ENCODE measurements at places on chromosomes 2 and 18.

DNA sequence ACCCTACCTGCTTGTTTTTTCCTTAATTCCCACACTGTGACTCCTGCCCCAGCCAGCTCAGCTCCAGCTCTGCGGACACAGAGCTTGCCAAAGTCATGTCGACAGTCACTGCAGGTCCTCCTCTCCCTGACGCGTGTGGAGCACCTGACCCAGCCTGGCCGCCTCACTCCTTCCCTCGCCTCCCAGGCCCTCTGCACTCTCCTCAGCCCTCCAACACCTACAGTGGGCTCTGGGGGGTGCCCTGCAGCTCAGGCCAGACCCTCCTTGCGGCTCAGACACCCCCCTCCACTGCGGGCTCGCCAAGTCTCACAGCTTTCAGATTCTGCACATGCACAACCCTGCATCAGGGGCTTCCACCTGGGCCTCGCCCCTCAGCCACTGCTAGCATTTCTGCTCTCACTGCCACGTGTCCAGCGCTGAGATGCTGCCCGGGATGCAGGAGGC is 68.3 kb downstream of the NDUFA10 start:
- no peak for DNase-seq

DNA sequence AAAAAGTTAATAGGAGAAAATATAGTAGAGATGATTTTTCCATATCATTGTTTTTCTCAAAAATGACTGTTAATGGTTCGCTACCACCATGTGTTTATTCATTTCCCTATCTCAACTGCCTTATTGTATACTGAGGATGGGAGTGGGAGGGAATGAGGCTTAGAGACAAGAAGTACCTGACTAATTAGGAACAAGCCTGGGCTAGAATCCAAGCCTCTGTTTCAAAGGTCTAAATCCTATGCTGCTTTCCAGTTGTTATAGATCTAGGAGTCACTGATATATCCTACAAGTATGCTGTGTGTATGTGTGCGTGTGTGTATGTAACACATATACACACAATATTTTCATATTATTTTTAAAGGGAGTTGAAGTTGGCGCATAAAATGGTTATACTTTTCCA is 465.9 kb downstream of the EPHA4 start:
- DNase-seq: no peak

DNA sequence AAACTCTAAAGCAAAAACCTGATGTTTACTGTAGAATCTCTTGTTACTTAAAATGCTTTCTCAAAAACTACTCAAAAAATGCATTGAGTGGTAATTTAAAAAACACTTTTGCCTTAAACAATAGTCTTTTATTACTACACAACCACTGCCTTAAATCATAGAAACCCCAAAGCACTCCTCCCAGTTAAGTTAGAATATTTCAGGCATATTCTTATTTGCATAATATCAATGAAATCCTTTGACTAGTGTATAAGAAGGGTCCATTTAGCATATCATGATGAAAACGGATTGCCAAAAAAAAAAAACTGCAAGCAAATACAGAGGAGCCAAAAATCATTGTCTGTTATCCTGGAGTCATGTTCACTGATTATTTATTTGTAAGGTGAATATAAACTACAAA is 119.2 kb downstream of the PTPRM start:
- no peak for DNase-seq

DNA sequence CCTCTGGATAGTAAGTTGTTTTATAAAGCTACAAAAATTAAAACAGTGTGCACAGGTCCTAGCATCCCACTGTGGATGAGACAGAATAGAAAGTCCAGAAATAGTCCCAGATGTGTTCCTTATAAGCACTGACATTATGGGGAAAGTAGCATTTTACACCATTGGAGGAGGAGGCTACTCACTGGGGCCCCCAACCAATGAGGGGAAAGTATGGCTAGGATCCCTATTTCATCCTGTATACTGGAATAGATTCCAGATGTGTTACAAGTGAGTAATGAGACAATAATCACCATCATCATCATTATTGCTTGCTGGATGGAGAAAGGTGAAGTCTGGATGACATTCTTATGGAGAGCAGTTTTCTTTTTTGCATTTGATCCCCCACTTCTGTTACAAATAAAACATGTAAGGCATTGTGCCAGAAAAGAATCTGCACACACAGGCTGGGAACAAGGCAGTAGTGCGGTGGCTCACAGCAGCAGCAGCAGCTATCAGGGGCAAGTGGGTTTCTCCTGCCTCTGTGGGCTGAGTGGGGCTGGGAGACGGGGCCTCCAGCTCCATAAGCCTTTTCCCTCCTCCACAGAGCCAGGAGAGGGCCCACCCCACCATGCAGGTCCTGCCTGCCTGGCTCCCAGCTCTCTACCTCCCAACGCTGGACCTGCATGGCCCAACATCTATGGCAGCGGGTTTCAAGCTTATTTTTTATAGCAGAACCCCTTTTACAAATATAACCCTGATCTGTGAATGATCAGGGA is 5.0 kb downstream of the ARID5A start:
- DNase-seq: no peak

DNA sequence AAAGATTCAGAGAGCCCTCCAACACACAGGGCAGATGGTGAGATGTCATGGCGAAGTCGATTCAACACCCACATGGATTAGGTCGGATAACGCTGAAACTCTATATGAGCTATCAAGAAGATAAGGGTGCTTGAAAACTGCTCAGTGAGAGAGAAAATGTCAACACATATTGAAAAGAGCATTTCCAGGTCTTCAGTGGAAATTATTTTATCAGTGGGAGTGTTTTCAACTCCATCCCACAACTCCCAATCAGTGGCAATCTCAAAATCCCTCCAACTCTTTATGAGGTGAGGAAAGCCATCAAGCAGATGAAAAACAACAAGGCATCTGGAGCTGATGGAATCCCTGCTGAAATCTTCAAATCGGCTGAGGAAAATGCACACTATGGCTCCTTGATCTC is 104.5 kb upstream of the KLHL14 start:
- no peak for DNase-seq

- DNase-seq: no peak
Measured at GRCh38 chr18:8469544-8470130, 139.6 kb upstream of the RAB12 start.

- DNase-seq: peak; percentile 82
Measured at GRCh38 chr2:208491641-208492040, 85.0 kb downstream of the PTH2R start.

DNA sequence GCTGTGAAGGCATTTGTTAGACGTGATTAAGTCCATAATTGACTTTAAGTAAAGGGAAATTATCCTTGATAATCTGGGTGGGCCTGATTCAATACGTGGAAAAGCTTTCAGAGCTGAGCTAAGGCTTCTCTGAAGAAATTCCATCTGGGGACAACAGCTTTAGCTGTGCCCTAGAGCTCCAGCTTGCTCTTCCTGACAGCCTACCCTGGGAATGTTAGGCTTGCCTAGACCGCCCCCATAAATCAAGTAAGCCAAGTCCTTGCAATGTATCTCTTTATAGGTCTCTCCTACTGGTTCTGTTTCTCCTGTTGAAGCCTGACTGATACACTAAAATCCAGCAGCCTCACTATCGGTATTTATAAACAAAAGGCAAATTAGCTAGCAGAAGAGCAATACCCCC is 160.0 kb downstream of the STK39 start:
- DNase-seq: no peak

DNA sequence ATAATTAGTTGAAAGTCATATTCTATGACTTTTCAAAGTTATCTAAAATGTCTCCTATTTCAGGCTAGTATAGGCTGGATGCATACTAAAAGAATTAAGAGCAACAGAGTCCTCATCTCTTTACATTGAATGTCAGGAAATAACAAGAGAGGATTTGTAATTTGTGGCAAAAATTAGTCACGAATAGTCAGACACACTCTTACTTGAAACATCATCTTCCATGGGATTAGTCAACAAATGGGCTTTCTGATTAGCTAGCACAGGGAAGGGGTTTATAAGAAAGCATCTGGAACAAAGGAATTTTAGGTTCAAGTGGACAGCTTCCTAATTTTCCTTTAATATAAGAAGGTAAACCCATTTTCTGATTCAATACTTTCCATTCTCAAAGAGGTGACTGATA is 330.3 kb upstream of the MEX3C start:
- DNase-seq: no peak

GRCh38 chr2:132400901-132401240 is 15.7 kb upstream of the GPR39 start:
- no peak for DNase-seq

DNA sequence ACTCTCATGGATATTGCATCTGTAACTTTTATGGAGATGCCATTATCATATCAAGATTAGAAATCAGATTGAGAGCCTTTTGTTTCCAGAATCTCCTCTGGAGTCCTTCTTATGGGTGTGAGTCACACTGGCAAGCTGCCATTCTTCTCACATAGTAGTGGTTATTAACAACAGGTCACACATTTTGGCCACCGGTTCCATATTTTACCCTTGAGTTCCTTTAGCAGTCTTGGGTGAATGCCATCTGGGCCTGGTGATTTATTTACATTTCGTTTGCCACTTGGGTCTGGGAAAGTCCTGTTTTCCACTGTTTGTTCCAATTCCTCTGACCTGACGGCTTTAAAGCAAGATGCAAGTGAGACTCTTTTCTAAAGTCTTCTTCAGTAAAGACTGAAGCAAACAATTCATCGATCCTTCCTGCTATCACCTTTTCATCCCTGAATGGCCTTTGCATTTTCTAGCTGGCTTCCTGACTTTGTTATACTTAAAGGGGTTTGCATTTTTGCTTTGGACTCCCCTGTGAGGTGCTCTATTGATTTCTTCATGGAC is 80.5 kb upstream of the CAVIN2 start:
- peak; percentile 41 for DNase-seq

DNA sequence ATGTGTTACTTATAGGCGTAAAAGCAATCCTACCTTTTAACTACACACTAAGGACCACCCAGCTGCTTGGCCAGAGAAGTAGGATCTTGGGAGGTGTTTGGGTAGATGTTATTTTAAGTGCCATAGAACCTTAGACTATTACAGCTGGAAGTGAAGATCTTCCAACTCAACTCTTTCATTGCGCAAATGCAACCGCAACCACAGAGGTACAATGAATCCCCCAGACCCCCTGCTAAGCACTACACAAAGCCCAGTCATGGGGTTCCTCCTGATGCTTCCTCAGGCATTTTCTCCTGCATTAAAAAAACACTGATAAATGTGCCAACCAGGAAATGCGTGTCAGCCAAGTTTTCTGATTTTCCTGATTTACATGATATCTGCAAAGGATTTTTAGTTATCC is 246.0 kb downstream of the LRRTM1 start:
- no peak for DNase-seq

- DNase-seq: no peak
Measured at GRCh38 chr2:185780890-185781289, 42.3 kb downstream of the FSIP2 start.

DNA sequence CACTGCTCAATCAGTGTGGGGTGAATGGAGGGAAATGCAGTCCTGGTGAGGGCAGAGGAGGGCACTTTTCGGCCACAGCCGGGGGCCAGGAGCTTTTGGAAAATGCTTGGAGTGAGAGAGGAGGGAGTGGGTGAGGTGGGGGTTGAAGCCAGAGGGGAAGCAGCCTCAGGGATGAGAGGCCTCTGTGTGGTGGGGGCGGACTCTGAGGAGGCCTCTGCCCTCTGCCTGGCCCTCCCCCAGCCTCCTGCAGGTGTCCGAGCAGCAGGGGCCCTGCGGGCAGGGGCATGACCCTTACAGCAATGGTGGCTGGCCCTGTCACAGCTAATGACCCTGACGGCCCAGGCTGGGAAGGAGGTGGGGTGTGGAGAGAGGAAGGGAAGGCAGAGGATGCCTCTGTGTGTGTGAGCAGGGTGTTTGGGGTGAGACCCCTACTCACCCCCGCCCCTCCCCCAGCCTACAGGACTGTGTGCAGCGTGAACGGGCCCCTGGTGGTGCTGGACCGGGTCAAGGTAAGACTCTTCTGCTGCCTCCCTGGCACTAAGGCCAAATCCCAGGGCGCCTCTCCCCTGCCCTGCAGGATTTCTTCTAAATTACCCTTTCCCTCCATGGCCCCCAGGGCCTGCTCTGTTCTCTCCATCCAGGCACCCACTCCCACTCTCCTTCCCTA is 7.6 kb downstream of the ATP6V1B1 start:
- no peak for DNase-seq

GRCh38 chr18:24262087-24262486 is 123.2 kb downstream of the CABYR start:
- no peak for DNase-seq

- no peak for DNase-seq
Measured at GRCh38 chr2:96957244-96957643, 29.1 kb downstream of the FAM178B start.

DNA sequence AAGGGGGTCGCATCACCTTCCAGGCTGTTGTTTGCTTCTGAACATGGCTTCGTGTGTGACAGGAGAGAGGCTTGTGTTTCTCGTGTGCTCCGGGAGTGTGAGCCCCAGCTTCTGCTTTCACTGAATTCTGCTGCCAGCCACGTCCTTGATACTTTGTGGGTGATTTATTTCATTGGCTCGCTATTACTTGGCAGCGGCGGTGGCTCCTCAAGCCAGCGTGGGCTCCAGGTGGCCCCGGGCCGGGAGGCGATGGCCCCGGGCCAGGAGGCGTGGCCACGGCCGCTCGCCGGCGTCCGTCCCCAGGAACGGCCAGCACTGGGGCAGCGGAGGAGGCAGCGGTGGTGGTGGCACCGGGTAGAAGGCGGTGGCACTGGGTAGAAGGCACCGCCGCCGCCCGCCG is 63.1 kb downstream of the NAPG start:
- DNase-seq: no peak

- DNase-seq: no peak
Measured at GRCh38 chr2:229407170-229407569, 136.1 kb upstream of the PID1 start.

- no peak for DNase-seq
Measured at GRCh38 chr2:214750529-214750928, 59.0 kb downstream of the BARD1 start.

- no peak for DNase-seq
Measured at GRCh38 chr18:3688690-3689089, 238.7 kb downstream of the TGIF1 start.

DNA sequence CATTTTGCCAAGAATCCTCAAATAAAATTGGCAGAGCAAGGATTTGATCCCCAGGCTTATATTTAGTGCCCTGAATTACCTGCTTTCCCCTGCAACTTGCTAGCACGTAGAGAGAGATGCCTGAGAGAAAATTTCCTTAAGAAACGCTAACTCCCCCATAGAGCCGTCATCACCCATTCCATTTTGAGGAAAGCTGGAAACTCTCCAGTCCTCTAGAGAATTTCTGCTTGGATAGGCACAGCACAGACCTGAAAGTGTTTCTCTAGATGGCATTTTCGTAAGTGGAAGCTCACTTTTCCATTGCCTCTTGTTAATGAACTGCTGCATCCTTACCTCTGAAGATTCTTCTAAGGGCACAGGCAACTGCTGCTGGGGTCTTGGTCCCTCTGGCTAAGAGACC is 277.8 kb upstream of the SIX2 start:
- no peak for DNase-seq
